Chondrocyte (in vitro differentiated cells): ENCODE measurements at places on chromosomes 2 and 18.

DNA sequence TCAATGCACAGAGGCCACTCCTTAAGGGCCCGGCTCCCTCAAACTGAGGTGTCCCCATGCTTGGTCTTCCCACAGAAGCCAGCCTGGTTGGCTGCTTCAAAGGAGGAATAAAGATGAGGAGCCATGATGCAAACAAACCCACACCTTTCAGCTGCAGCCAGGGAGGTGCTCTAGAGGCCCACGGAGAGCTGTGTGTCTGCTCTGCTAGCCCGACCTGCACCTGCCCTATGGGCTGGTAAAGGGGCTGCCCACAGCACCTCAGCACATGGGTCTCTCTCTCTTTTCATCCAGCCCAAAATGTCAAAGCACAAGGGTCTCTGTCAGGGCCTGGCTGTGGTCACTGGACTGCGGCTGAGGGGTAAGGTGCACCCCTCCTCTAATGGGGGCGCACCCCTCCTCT lies 132.1 kb downstream of the MSH2 start:
- DNase-seq: no peak

GRCh38 chr2:88099798-88100488 lies 27.9 kb downstream of the FABP1 start:
- DNase-seq: no peak

GRCh38 chr2:40178971-40179370 lies 272.9 kb downstream of the SLC8A1 start:
- DNase-seq: no peak

DNA sequence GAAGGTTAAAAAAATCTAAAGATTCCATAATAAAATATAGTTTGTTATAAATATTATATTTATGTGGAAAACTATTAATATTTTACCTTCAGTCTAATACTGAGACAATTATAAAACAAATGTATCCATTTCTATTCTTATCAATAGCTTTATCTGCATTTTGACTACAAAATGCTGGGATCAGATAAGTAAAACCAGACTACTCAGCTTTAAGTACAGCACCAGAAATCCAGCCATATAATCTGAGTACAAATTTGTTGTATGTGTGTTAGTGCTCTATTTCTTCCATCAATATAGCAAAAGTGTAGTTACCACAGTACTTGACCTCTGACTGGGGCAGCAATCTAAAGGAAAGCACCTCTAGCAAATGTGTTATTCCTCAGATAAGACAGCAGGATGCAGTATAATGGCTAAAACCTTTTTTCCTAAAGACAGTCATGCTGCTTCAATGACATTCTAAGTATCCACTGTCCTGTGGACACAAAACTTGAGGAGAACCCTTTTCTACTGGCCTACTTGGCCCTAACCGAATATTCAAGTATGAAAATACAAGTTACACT lies 68.1 kb downstream of the OLA1 start:
- no peak for DNase-seq

DNA sequence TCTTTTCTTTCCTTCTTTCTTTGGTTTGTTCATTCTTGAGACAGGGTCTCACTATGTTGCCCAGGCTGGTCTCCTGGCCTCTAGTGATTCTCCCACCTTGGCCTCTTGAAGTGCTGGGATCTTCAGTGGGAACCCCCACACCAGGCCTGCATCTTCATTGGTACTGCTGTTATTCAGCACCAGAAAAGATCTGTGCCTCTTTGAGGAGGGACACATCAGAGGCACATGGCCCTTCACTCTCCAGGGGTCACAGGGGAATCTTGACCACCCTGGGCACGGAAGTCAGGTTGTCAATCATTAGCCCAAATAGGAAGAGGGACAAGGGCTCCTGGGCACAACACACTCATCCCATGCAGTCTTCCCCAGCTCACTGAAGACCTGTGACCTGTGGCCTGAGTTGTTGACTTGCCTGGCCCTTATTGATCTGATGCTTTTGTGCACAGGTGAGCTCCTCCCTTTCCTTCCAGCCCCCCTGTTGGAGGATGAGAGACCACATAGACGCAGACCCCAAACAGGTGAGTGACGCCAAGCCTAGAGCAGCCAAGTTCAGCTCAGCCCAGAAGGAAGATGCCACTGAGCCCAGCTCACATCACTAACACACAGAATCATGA lies 33.0 kb upstream of the ODC1 start:
- DNase-seq: no peak

- no peak for DNase-seq
Measured at GRCh38 chr2:240206630-240207029, 66.2 kb upstream of the OTOS start.

DNA sequence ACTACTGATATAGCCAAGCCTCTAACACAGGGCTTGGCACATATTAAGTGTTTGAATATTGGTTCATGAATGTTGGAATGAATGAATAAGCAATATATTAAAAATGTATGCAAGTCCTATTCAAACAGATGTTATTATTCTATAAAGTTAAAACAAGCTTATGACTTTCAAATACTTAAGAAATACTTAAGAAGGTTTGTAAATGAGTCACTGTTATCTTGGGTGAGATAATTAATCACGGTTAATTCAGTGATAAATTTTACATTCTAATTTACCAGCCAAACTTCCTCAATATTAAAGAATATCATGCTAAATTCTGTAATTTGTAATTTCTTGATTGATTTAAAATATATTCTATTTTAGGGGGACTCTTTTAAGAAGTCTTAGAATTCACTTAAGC lies 74.8 kb downstream of the RBMS1 start:
- no peak for DNase-seq

DNA sequence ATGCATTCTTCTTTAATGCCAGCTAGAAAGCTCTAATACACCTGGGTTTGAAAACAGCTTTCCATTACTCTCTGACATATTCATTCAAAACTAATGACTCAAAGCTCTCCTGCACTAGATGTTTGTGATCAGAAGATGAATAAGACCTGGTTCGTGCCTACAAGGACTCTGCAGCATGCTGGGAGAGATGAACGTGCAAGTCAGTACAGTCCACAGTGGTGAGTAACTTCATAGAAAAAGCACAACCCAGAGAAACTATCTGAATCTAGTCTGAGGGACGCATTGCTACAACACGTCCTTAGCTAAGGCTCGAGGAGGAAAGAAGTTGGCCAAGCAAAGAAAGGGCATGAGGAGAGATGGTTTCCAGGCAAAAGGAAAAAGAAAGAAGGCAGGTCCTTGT lies 234.3 kb downstream of the OSR1 start:
- DNase-seq: no peak

GRCh38 chr2:62800618-62801017 lies 95.1 kb downstream of the EHBP1 start:
- DNase-seq: no peak

- DNase-seq: no peak
Measured at GRCh38 chr2:28433935-28434599, 41.4 kb downstream of the FOSL2 start.

DNA sequence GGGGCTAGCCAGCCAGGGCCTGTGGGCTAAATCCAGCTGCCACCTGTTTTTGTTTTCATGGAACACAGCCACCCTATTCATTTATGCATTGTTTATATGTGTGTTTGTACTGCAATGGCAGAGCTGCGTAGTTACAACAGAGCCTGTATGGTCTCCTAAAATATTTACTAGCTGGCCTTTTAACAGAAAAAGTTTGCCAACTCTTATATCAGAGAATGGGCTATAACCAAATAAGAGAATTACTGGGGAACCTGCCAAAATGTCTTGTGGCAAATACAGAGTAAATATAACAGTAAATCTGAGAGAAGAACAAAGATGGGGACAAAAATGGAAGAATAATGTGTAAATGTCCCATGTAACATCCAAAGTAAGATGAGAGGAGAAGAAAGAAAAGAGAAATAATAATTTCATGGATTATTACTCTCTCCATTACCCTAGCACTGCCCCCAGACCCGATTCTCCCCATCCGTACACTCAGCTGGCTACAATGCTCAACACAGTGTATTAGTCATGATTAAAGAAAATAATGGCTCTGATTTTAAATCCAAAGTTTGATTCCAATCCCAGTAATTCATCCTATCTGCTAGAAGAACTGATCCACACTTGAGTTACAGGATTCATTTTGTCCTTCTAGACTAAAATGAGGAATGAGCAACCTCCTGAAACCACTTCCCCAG lies 249.3 kb downstream of the LRATD1 start:
- DNase-seq: no peak

- no peak for DNase-seq
Measured at GRCh38 chr18:79784965-79785770, 12.6 kb upstream of the KCNG2 start.

- DNase-seq: no peak
Measured at GRCh38 chr2:161030260-161031063, 129.8 kb upstream of the TANK start.

GRCh38 chr2:134875309-134875708 lies 36.9 kb downstream of the ACMSD start:
- no peak for DNase-seq

DNA sequence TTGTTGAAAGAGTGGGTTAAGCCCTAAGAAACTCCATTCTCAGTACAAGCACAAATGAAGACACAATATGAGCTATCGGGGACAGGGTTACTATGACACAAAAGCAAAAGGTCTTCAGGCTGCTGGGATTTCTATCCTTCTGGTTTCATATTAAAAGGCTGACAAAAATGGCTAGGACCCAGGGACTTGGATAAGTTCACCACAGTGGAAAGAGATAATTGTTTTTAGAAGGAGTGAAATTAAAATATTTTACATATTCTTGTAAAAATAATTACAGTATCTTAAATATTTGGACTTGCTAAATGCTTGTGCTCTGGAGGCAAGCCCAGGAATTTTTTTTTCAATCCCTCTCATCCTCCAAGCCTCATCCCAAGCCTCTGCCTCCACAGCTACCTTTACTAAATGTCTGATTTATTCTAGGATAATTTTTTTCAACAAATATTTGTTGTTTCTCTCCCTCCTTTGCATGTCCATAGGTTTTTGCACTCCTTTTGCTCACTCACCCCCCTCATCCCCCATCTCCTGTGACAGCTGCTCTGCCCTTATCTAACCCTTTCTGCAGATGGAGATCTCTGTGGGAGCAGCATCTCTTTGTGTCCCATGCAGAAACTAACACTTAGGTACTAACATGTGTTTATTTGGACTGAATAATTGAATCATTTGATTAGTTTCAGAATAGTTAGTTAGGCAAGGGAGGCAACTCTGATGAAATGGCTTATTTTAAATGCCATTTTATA lies 47.8 kb upstream of the NABP1 start:
- no peak for DNase-seq

DNA sequence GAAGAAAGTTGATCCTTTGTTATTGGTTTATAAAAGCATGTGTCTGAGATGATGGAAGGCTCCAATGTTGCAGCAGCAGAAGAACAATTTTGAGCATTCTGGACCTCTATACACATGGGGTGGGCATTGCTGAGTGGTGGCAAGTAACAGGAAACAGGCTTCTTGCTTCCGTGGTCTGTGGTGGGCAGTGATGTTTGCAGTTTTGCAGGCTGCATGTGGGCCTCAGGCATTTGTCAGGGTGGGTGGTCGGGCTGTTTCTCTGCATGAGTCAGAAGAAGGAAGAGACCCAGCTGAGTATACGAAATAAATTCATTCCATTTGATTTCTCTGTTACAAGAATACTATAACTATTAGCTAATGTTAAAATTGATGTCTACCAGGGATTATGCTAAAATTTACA lies 239.5 kb upstream of the COL3A1 start:
- no peak for DNase-seq

DNA sequence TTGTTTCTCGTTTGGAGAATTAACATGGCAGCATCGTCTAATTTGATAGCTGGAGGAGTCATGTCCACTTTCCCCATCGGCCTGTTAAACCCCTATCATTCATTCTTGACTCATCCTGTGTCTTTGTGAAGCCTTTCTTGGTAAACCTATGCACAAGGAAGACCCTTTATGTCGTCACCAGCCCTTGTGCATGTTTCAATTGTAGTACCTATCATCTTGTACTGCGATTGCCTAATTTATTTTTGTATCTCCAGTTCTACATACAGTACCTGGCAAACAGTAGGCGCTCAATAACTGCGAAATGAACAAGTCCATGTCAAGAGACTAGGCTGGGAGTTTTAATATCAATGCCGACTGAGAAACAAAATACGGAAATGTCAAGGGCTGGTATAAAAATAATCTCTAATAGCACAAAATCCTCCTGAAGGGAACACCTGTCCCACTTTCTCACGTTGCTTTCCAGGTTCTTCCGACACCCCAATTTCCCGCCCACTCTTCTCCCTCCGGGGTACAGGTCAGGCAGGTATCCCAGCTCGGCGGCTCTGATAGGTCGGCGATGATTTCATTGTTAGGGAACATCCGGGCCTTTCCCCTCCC lies 1.3 kb upstream of the PPM1B start:
- DNase-seq: no peak

- no peak for DNase-seq
Measured at GRCh38 chr2:41182961-41183360, 731.1 kb upstream of the SLC8A1 start.

DNA sequence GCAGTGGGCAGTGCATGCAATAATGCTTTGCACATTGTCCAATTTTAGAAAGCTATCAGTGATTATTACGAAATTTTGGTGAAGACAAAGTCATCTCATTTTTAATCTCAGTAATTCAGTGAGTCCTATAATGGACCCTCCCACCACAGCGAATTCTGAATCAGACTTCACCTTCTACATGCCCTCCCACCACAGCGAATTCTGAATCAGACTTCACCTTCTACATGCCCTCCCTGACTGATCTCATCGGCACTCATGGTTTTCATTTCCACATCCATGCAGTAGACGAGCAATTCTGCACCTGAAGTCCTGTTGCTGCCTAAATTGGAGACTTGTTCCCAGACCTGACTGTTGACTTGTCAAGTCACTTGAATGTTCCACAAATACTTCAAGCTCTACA lies 522.3 kb downstream of the EIPR1 start:
- no peak for DNase-seq

GRCh38 chr2:100000915-100001707 lies 141.3 kb downstream of the AFF3 start:
- no peak for DNase-seq

DNA sequence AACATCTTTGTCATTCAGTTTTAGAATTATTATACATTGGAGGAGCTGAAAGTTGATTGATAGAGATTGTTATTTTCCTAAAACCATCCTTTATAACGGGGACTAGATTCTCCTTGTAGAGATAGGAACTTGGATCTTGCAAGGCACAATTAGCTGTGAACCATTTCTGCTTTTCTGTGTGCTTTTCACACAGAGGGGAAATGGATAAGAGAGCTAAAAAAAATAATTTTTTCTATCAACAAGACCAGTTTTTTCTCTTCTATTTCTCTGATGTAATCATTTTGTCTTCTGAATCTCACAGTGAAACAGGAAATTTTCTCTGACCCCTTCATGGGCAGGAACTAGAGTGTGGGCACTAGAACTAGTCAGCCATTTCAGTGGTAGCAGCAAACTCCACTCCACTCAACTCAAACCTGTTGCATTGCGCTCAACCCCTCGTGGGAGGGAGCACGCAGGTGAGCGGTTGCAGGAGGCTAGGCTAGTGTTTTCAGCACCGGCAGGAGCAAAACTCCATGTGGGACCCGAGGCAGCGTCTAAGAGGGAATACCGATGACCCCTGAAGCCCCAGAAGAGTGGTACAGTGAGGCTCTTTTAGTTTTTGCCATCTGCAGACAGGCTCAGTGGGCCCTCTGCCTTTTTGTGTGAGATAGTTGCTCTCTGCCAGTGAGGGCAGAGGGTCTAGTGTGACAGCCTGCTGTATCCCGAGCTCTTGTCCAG lies 24.0 kb upstream of the SLC39A10 start:
- no peak for DNase-seq

GRCh38 chr2:21422050-21422449 lies 298.3 kb downstream of the TDRD15 start:
- DNase-seq: no peak

GRCh38 chr2:8334866-8335325 lies 347.0 kb upstream of the ID2 start:
- DNase-seq: no peak

- DNase-seq: no peak
Measured at GRCh38 chr2:174330945-174331594, 3.7 kb upstream of the SP9 start.
